ENCODE measurements at places on chromosomes 6 and 20.

DNA sequence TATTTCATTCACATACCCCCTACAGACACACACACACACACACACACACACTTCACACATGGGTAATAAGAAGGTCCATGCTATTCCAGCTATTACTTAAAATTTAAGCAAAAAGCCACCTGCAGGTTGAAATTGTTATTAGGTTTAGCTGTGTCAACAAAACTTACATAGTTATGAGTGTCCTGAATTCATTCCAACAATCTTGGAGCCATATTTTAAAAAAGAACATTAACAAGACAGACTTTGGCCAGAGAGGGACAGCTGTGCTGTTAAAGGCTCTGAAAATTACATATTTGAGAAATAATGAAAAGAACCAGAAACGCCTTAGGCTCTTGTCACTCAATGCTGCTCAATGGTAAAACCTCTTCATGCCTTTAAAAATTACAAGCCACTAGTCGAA, 455.3 kb downstream of the EPM2A start:
- DNase-seq: no peak

- DNase-seq: no peak
Measured at GRCh38 chr6:46305833-46306232, 135.1 kb upstream of the ENPP5 start.

GRCh38 chr6:112941613-112942012, 594.5 kb downstream of the RFPL4B start:
- DNase-seq: no peak

- DNase-seq: no peak
Measured at GRCh38 chr6:73506246-73506645, 14.6 kb downstream of the EEF1A1 start.

GRCh38 chr6:135331002-135331401, 149.9 kb downstream of the MYB start:
- DNase-seq: no peak

GRCh38 chr20:50174456-50174855, 16.2 kb upstream of the CEBPB start:
- DNase-seq: no peak

DNA sequence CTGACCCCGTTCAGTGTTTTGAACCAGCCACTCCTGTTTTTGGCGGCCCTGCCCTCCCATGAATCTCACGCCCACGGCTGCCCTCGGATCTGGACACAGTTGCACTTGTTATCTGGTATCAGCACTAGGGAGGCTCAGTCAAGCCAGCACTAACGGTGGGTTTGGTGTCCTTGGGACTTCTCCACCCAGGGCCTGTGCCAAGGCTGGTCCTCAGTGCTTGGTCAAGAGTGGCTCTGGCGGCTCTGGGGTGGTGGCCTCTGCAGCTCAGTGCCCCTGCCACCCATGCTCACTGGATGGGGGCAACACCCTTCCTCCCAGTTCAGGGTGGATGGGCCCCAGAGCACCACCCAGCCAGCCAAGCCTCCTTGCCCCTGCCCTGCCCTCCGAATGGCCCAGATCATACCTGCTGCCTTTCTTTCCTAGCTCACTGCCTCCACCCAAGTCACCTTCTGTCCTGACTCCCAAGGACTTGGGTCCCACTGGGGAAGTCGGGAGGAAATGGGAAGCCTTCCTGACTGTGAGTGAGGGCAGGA, 54.7 kb downstream of the SSR1 start:
- no peak for DNase-seq

DNA sequence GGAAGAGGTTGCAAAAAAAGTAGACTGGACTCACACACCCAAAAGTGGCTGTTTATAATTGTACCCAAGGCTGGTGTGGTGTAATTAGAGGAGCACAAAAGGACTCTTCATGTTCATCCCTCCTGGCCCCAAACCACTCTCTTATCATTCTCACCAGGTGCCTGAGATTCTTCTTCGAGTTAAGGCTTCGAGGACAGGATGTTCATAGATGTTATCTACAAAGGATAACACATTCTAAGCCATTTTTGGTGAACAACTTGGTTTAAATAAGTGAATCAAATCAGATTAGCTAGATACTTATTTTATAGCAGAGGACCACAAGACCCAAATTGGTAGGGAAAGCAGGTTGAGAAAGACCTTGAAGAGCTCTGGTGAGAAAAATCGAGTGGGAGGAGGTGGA, 73.1 kb upstream of the SUPT3H start:
- DNase-seq: no peak

- no peak for DNase-seq
Measured at GRCh38 chr6:118281291-118281690, 266.8 kb upstream of the PLN start.

GRCh38 chr20:62617711-62618483, 24.4 kb upstream of the SLCO4A1 start:
- DNase-seq: no peak

- no peak for DNase-seq
Measured at GRCh38 chr20:3842348-3842930, 4.2 kb upstream of the MAVS start.

- DNase-seq: no peak
Measured at GRCh38 chr6:169274781-169275180, 21.1 kb upstream of the THBS2 start.

- DNase-seq: no peak
Measured at GRCh38 chr20:32918751-32919150, 60.0 kb downstream of the EFCAB8 start.

GRCh38 chr6:110342759-110343158, 15.4 kb downstream of the METTL24 start:
- no peak for DNase-seq

DNA sequence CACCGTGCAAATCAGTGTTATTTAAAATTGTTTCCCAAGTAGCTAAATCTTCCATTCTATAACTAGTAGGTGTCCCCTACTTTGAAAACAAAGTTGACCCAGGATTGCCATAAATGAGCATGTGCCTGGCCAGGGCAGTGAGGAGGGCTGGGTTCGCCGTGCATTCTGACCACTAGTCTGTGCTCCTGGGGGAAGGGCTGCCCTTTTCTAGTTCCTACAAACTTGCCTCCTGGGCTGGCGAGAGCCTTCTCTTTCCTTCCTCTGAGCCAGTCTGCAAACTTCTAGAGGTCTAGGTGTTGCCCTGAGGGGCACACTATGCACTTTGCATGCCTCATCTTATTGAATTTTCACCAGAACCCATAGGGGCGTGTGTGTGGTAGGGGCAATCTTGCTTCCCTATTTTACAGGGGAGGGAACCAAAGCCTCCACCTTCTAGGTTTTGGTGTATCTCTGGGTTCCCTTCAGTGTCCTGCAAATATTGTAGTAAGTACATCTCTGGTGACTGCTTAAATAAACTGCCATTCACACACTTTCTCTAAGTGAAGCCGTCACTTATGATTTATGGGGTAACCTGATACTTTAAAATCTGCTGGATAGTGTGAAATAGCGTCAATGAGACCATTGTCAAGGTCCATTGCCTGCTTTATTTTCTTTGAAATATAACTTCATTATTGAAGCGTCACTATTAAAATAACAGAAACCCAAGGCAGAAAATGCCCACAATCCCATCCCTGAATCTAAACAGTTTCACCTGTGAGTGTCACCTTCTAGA, 42.2 kb downstream of the CDH26 start:
- DNase-seq: no peak

DNA sequence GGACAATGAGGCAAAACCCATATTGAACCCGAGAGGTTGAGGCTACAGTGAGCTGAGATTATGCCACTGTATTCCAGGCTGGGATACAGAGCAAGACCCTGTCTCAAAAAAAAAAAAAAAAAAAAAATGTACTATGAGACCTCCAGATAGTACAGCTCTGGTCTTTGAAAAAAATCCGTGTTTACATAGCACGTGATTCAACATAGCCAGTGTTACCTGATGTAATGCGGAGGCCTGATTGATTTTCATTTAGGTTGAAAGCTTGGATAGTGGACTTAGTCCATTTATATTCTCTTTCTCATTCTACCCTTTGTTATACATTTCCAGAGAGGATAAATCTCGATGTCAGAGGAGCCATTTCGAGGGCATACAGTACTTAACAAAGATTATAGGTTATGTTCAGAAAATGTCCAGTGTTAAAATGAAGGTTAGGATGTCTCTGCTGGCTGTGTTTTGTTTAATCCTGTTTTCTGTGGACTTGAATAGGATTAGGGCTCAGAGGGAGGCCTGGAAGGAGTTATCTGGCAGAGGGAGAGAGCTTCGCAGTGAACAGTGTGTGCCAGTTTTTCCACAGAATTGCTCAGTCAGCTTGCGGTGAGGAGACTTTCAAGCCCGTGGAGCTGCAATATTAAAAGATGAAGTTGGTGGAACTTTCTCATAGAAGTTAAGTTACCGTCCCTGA, 33.9 kb upstream of the BCLAF1 start:
- no peak for DNase-seq

GRCh38 chr6:137452333-137452894, 41.8 kb downstream of the OLIG3 start:
- DNase-seq: no peak
